Right renal pelvis (tissue), 4 donors: ENCODE measurements at places on chromosomes 13 and 19. TPM values are rescaled to one million over a fixed set of nuclear protein-coding genes. Genes with fewer than 3 reads are reported as not detected.
A peak's percentile ranks its signal among the peaks of the same experiment; 100 is the strongest.

- peak; percentile 8 for DNase-seq
These were observed 45.3 kb downstream of the SLC7A9 start for GRCh38 chr19:32824191-32824751.

- no peak for DNase-seq
These were observed 32.0 kb downstream of the LTBP4 start for GRCh38 chr19:40633207-40633606.

GRCh38 chr19:8305798-8306197 is 2.4 kb downstream of the CD320 start:
- no peak for DNase-seq

GRCh38 chr13:113939944-113940297 is 34.0 kb downstream of the C13orf46 start:
- DNase-seq = no peak

DNA sequence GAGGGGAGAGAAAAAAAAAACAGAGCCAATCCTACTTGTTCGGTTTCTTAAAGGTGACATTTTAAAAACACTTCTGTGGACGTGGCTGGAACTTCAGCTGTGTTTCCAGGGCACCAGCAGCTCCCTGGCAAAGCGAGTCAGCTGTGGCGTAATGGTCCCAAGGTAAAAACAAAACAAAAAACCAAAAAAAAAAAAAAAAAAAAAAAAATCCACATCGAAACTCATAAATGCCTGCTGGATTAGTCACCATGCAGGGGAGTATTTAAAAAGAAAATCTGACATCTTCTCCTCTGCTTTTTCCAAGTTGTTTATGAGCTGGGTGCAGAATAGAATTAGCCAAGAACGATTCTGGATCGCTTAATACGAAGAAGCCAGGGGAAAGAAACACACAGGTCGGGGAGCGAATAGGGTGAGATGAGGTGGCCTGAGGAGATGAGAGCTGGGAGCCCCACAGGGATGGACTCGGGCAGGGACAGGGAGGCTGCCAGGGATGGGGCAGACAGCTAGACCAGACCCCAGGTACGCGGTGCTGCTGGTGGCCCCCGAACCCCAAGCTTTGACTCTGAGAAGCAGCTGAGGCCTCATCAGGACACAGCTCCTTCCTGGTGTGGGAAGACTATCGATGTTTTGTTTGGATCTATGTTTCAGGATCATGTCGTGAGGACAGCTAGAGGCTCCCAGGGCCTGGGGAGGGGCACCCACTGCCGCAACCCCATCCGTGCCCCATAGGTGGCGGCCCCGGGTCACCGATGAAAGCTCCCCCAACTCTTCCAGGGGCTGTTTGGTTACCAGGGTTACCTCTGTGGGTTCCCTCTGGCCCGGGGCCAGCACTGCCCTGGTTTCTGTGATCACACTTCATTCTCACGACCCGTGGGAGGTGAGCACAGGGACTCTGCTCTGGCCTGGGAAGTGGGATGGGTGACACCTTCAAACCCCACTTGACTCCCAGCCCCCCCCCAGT is 3.1 kb upstream of the CTXN1 start:
- DNase-seq = no peak

ZNF793 gene
- polyA plus RNA-seq = 24.7 TPM
